ENCODE measurements at places on chromosomes 4 and X. TPM values are rescaled to one million over a fixed set of nuclear protein-coding genes. Genes with fewer than 3 reads are reported as not detected.

DNA sequence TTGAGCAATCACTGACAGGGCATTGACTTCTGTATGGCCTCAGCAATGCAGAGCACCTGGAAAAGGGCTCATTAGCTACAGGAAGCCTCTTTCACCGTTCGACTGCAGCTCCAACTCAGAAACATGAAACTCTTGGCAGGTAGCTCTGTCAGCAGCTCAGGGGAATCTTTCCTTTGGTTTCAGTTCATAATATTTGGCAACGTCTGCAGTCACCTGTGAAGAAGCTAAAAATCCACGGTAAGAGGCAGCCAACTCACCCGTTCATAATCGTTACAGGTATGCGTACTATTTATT lies 354.9 kb downstream of the CAMK2D start:
- no peak for DNase-seq

DNA sequence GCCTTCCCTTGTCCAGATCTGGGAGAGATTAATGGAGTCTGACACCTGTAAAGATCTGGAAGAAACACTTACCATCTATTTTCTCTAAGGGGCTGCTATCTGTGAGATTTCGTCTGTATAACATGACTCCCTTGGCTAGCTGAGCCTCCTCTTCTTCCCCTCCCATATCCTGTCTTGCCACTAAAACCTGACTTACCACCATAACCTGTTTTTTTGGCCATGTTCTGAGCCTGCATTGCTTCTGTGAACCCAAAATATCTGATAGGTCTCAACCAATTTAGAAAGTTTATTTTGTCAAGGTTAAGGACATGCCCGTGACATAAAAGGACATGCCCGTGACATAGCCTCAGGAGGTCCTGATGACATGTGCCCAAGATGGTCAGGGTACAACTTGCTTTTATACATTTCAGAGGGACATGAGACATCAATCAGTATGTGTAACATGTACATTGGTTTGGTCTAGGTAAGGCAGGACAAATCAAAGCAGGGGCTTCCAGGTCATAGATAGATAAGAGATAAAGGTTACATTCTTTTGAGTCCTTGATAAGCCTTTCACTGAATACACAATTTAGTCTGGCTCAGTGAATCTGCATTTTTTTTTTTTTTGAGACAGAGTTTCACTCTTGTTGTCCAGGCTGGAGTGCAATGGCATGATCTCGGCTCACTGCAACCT lies 11.4 kb downstream of the MGST2 start:
- no peak for DNase-seq

DNA sequence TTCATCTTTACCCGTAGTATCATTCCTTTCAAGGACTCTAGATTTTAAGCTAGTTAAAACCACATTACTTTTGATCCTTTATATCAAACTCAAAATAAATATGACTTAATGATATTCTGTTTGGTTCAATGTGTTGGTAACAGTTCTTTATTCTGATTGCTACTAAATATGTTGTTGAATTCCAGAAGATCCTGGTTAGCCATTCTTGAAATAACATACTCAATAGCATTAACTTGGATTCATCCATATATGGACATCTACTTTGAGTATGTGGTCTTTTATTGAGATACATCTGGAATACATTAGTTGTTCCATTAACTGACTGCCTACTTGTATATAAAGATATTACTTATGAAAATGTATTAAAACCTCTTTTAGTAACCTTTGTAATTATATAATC lies 27.5 kb upstream of the PCDH18 start:
- no peak for DNase-seq

The F8A3 gene
- 0.23 TPM for total RNA-seq

The DACH2 gene
- not detected for total RNA-seq

DNA sequence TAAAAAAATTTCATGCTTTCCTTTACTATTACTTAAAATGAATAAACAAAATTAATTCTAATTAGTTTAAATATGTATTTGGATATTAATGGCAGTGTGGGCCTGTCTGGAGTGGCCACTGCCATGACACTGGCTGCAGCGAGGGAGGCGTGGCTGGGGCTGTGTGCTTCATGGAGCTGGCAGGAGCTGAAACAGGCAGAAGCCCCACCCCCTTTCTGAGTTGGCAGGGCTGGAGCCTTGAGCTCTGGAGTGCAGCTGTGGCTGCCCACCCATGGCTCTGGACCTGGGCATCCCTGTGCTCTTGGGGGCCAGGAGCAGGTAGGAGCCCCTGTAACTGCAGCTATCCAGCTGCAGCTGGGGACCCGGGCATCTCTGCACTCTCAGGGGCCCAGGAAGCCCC lies 8.2 kb upstream of the HSD17B11 start:
- no peak for DNase-seq

- no peak for DNase-seq
Measured at GRCh38 chrX:71533516-71533850, 579 bp downstream of the OGT start.

The FAM241A gene
- 5.0 TPM for total RNA-seq

GRCh38 chrX:18537524-18537923 lies 112.1 kb downstream of the CDKL5 start:
- no peak for DNase-seq

DNA sequence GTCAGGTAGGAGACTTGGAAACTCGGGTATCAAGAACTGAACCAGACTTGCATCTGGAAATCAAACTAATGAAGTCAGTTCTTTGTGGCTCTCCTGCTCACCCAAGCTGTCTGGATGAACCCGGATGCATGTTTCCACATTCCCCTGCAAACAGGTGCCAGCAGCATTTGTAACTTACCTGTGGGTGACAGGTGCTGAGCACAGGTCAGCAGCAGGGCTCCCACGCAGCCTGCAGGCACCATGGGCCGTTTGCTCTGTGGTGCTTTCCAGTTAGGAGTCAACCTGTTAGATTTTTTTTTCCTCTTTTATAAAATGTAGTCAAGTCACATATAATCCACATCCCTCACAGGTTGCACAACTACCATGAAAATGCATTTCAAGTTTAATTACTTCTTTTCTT lies 385.6 kb upstream of the ADGRL3 start:
- no peak for DNase-seq

- no peak for DNase-seq
Measured at GRCh38 chrX:105191878-105192277, 28.6 kb downstream of the TEX13A start.

DNA sequence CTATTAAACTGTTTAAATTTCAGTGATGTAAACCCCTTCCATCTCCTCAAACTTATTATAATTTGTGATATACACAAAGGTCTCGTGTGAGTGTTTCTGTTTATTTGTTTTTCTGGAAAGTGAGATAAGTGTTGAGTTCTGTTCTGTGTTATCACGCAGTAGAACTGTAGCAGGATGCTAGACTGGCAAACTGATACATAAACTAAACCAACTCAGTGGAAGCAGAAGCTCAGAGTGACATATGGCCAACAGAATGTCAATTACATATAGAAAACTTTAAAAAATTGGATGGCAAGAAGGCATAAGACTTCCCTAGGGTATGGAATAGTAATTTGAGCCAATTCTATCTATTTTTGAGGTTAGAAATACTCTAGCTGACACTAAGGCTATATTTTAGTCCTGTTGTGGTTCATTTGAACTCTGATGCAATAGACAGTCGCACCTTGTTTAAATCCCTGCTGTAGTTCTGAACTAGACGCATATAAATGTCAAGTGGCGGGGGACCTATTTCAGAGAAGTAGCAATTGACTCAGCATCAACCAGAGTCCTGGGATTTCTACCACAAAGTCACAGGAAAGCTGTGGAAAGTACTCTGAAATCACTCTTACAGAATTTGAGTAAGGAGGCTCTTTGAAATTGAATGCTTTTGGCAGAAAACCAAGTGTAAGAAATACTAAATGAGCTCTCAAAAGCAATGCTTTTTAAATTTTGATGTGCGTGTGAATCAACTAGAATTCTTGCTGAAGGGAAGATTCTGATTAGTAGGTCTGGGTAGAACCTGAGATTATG lies 294.4 kb downstream of the INPP4B start:
- no peak for DNase-seq

The AFAP1 gene
- 30.6 TPM for total RNA-seq

GRCh38 chr4:127616898-127617297 lies 15.9 kb upstream of the INTU start:
- DNase-seq, result no peak

DNA sequence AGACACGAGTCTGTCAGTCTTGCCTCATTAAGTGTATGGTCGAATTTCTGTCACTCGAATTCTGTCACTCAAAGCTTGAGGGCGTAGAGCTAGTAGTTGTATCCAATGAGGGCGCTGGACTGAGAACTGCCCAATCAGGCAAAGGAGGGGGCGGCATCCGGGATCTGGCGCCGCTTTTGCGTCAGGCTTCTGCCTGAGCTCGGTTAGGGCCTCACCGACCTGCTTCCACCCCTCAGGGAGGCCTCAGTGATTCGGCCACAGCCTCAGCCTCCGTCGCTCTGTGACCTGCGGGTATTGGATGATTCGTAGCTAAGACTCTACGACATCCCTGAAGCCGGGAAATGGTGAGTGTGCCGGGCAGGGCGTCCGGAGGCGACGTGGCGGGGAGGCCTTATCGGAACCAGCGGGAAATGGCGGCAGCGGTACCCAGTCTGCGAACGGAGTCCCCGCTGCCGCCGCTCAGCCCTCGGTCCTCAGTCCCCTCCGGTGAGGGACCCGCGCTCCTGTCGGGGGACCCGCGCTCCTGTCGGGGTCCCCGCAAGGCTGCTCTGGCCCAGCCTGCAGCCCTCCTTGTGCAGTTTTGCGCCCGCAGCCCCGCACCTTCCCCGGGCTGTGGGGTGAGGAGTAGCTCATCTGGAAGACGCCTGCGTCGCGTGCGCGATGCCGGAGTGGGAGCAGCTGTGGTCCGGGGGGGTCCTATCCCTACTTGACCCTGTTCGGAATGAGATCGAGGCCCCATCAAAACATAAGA lies 88.3 kb downstream of the ZNF718 start:
- DNase-seq, result no peak

- DNase-seq, result no peak
Measured at GRCh38 chr4:8356856-8357255, 83.7 kb downstream of the ACOX3 start.

- no peak for DNase-seq
Measured at GRCh38 chr4:185332575-185333464, 62.9 kb downstream of the LRP2BP start.

- no peak for DNase-seq
Measured at GRCh38 chrX:129808158-129808828, 28.5 kb downstream of the SASH3 start.

- DNase-seq, result no peak
Measured at GRCh38 chrX:22093550-22093949, 61.4 kb downstream of the PHEX start.

DNA sequence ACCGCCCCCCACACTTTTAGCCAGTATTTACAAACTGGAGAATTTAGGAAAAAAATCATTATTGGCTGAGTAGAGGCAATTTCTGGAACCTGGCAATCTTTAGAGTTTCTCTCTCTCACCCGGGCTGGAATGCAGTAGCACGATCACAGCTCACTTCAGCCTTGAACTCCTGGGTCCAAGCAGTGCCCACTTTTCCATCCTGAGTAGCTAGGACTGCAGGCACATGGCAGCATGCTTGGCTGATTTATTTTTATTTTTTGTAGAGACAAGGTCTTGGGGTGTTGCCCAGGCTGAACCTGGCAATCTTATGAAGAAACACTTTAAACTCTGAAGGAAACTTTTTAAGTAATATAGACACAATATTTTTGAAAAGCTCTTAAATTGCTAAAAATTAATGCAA lies 120.1 kb downstream of the AFF1 start:
- DNase-seq, result no peak

- no peak for DNase-seq
Measured at GRCh38 chr4:106245176-106245575, 70.8 kb downstream of the TBCK start.

DNA sequence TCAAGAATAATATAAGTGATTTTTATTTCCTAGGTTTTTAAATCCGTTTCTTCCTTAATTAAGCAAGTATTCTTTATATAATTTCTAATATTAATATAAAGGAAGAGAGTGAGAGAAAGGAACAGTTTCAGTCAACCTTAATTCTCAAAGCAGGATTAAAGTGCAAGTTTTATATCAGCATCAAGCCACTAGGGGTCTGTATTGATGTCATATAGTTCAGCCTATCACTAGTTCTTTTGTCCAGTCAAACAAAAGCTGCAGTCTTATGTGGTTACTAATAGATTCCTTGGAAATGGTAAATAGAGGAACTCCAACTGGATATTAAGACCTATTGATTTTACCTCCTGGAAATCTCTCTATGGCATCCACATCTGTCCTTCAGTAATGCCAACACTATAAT lies 82.0 kb downstream of the NAP1L3 start:
- no peak for DNase-seq

DNA sequence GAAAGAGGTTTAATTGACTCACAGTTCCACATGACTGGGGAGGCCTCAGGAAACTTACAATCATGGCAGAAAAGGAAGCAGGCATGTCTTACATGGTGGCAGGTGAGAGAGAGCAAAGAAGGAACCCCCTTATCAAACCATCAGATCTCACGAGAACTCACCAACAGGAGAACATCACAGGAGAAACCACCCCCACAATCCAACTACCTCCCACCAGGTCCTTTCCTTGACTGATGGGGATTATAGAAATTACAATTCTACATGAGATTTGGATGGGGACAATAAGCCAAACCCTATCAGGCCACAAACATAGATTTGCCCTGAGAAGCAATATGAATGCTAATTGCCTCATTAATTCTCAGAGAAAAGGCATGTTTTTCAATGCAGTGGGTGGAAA lies 138.2 kb upstream of the RAPGEF2 start:
- DNase-seq, result no peak

The SLC7A11 gene
- 13.8 TPM for total RNA-seq

The HSFX3 gene
- not detected for total RNA-seq

The SHOX gene
- not detected for total RNA-seq

GRCh38 chrX:8138252-8138651 lies 32.8 kb downstream of the VCX2 start:
- no peak for DNase-seq

The EDNRA gene
- 0.69 TPM for total RNA-seq

- peak; percentile 21 for DNase-seq
Measured at GRCh38 chrX:69808375-69808774, 192.5 kb downstream of the EDA start.

DNA sequence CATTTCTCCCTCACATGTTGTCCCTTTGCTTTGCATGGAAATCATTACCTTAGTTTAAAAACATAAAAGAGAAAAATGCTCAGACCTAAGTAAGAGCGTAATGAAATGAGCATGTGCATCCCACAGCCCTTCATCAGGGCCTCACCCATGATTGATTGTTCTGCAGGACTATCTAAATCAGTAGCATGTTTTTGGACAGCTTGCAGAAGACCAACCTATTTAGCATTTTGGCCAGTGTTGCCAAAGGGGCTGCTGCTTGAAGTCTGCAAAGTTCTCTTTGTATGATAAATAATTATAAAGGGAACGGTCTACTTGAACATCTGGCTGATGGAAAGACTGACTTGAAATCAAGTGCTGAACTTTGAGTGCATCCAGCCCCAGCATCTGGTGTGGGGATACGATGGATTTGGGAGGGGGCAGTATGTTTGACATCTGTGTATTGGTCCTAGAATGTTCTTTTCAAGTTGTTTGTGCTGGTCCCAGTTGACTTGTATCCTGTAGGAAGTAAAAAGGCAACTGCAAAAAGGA lies 76.1 kb upstream of the LIMCH1 start:
- DNase-seq, result no peak

GRCh38 chr4:17966312-17966711 lies 55.2 kb downstream of the LCORL start:
- DNase-seq, result no peak
